Panc1 (cell line): ENCODE measurements at places on chromosomes 13 and 19. TPM values are rescaled to one million over a fixed set of nuclear protein-coding genes. Genes with fewer than 3 reads are reported as not detected.

Gene PDX1
- total RNA-seq = 3.4 TPM

Gene GALP
- total RNA-seq = not detected

- no peak for DNase-seq
These were observed 23.1 kb upstream of the COG3 start for GRCh38 chr13:45441633-45442032.

DNA sequence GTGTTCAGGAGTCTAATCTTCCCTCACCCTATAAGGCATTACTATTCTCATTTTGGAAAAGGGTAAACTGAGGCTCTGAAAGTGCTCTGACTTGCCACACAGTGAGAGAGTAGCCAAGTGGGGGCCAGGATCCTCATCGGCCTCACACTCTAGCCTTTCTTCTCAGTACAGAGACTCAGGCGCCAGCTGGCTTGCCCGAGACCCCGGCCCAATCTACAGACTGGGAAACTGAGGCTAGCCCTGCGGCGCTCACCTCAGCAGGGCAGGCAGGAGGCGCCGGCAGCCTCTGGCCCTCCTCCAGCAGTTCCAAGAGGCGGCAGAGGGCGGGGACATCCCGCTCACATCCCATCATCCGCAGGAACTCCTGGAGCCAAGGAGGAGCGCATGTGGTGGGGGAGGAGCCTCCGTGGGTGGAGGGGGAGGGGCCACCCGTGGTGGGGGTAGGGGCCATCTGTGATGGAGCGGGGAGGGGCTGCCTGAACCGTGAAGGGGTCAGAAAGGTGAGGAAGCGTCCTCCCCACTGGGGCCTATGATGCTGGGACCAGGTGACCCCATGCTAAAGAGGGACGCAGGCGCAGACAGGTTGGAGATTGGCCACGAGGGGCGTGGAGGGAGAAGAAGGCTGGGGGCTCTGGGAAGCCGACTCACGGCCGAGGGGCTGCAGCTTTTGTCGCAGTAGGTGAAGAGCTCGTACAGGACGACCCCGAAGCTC is 8.7 kb upstream of the INSL3 start:
- peak; percentile 46 for DNase-seq

DNA sequence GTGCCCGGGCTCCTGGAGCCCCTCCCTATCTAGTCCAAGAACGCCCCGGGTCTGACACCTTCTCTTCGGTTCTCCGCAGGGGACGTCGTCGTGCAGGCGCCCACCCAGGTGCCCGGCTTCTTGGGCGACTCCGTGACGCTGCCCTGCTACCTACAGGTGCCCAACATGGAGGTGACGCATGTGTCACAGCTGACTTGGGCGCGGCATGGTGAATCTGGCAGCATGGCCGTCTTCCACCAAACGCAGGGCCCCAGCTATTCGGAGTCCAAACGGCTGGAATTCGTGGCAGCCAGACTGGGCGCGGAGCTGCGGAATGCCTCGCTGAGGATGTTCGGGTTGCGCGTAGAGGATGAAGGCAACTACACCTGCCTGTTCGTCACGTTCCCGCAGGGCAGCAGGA is 3.4 kb downstream of the PVR start:
- DNase-seq = no peak
